H9 (cell line): ENCODE measurements at places on chromosomes 7 and 10. TPM values are rescaled to one million over a fixed set of nuclear protein-coding genes. Genes with fewer than 3 reads are reported as not detected.

The RNF148 gene
- total RNA-seq, result 0.29 and 0.39 TPM in 2 replicates

GRCh38 chr7:128030654-128031611, at the start of gene LRRC4:
Gene LRRC4, minus strand, starts transcription at chr7:128031437. Its CDS starts 797 bp downstream, at chr7:128030640.
- peak; percentile 63 for DNase-seq

DNA sequence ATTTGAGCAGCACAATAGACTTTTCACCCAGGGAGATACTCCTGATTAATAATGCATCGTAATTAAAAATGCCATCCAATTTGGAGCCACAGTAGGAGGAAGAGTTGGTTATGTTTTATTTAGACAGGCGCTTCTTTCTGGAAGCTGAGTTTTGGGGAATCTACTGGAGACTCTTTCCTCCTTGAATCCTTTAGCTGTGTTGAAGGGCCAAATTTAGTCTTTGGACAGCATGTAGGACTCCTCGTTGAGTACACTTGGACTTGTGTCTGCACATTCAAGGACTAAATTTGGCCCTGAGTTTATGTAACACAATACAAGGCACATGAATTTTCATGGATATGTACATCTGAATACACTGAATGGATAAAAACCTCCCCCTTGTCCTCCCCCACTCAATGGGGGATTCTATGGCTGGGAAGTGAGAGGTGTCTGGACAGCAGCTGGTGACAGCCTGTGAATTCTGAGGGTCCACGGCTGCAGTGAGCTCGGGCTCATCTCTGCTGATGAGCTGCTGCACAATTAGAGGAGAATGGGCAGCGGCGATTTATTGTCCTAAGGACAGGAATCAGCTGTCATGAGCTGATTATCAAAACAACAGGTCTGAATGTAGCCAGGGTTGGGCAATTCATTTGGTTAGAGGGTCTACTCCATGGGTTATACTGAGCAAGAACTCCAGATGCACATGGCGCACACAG, 95.2 kb downstream of the PRTFDC1 start:
- no peak for DNase-seq

GRCh38 chr10:50286996-50287803, 35.9 kb upstream of the ASAH2 start:
- DNase-seq, result no peak

The FAM25C gene
- not detected in 2 replicates for total RNA-seq

- no peak for DNase-seq
These were observed 101.0 kb upstream of the AGR3 start for GRCh38 chr7:16982640-16983350.

DNA sequence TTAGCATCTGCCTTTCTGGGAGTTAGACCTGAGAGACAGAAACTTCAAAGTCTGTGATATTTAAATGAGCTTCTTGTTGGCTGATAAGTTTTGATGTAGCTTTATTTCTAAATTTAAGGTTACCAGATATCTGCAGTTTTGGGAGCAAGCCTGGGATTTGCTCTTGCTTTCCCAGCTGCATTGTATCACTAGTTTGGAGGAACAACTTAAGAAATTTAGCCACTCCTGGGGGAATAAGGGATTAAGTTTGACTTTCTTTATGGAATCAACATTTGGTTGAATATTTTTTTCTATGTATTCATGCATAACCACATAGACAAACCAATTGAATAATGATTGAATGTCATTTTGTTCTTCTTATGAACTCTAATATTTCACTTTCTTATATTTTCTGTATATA, 178.6 kb downstream of the POLR1F start:
- DNase-seq, result no peak

DNA sequence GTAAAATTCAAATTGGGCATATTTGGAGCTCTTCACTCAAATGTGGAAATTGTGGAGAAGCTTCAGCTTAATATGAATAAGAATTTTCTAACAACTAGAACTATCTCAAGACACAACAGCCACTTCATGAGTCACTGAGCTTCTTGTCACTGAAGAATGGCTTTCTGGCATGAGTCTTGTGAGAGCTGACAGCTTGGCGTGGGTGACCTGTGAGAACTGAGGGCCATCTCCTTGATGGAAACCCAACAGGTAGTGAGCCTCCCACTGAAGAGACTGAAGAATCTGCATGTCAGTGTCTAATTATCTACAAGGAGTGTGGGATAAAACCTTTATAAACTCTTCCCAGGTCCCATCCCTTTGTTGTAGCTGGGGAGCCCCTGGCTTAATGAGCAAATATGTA, 66.0 kb downstream of the CLEC2L start:
- DNase-seq, result no peak

- no peak for DNase-seq
These were observed 176.0 kb downstream of the NOC3L start for GRCh38 chr10:94186722-94187121.

The TAS2R3 gene
- total RNA-seq, result 0.88 and 1.2 TPM in 2 replicates

DNA sequence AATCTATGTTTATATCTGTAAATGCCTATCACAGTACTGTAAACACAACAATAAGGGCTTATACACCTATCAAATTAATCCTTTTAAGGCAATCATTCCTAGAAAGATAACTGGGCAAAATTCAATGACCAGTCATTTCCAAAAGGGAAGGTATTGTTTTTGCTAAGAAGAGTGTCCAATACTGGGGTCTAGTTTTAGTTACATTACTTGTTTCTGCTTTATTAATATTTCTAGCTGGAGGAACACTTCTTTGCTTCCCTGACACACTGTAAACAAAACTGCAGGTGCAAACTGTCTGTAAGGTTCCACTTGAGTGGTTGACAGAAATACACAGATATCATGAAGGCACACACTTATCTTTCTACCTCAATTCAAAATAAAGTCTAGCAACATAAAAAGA, 84.2 kb upstream of the FAM133B start:
- DNase-seq, result no peak

DNA sequence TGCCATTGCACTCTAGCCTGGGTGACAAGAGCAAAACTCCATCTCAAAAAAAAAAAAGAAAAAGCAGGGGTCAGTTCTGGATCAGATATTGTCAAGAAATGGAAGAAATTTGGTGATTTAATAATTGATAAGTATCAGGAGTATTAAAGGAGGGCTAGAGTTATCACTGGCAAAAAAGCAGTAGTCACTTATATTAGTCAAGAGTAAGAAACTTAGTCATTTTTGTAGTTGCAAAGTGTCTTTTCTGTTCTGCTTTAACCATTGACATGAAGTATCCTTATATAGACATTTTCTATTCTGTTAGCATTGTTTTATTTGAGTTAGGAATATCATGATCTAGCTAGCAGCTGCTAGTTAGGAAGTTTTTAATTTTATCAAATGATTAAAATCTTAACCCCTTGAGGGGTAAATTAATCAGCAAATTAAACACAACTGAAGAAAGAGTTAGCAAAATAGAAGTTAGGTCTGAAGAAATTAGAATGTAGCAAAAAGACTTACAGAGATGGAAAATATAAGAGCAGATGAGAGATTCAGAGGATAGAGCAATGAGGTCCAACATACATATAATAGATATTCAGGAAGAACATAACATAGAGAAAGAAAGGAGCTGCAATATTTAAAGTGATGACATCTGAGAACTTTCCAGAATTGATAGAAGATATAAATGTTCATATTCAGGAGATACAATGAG, 7.3 kb upstream of the CCDC6 start:
- DNase-seq, result no peak

- no peak for DNase-seq
These were observed 50.4 kb upstream of the ZNF365 start for GRCh38 chr10:62323751-62324150.
